ENCODE measurements at places on chromosomes 4 and X. TPM values are rescaled to one million over a fixed set of nuclear protein-coding genes. Genes with fewer than 3 reads are reported as not detected.

Gene MAGEC1
- total RNA-seq = 0.68 TPM

Gene SASH3
- total RNA-seq = 126 TPM

Gene RBMXL3
- total RNA-seq = not detected

Gene GRIA3
- total RNA-seq = 0.61 TPM

Gene EVC2
- 2.9 TPM for total RNA-seq

Gene IL13RA2
- not detected for total RNA-seq

Gene SLC4A4
- total RNA-seq = 2.5 TPM

Gene GAGE12H
- total RNA-seq = not detected

Data from spleen (tissue), 13 donors.